SHP77 (cell line): ENCODE measurements at places on chromosomes 13 and 19.
A peak's percentile ranks its signal among the peaks of the same experiment; 100 is the strongest.

GRCh38 chr19:8158411-8159074 lies 9.2 kb upstream of the FBN3 start:
- DNase-seq = peak; percentile 84

GRCh38 chr19:15114153-15114540 lies 6.9 kb downstream of the SYDE1 start:
- DNase-seq = no peak

GRCh38 chr13:91375116-91375729 lies 23.2 kb upstream of the GPC5 start:
- DNase-seq = peak; percentile 14

GRCh38 chr19:13920940-13921747 lies 15.1 kb downstream of the CC2D1A start:
- DNase-seq = peak; percentile 22

DNA sequence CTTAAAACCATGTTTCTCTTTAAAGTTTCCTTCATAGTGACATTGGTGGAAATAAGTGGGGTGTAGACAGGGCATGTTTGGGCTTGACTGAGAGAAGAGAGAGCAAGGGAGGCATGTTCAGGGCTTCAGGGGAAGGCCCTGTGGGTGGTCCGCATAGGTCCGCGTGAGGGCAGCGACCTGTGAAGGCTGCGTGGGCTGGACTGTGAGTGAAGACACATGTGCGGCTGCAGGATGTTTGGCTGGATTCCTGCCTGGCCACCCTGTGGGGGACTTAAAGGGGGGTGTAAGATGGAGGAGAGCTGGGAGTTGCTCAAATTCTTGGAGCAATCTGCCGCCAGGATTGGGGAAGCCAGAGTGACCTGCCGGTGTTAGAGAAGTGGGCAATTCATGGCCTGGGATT lies 23.8 kb upstream of the KLF12 start:
- no peak for DNase-seq

GRCh38 chr13:23667750-23668149 lies 97.5 kb downstream of the TNFRSF19 start:
- DNase-seq = no peak

DNA sequence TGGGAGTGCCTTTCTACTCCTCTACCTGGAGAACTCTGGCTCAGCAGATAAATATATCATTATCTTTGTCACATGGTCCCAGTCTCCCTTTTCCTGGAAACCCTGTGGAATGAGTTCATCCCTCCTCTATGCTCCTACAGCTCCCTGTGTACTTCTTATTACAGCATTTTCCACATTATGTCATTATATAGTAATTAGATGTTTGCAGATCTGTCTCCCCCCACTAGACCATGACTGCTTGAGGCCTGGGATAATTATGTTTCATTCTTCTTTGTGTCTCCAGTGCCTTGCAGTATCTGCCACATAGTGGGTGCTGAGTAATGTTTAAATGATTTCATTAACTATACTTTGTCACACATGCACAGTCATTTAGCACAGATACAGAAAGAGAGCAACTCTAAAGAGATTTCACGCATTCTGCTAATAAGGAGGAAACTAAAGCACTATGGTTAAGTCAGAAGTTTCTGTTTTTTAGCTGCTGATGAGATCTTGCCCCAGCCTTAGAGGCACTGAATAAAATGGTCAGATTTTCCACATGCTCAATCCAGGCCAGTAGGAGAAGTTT lies 66.1 kb upstream of the DIAPH3 start:
- no peak for DNase-seq

DNA sequence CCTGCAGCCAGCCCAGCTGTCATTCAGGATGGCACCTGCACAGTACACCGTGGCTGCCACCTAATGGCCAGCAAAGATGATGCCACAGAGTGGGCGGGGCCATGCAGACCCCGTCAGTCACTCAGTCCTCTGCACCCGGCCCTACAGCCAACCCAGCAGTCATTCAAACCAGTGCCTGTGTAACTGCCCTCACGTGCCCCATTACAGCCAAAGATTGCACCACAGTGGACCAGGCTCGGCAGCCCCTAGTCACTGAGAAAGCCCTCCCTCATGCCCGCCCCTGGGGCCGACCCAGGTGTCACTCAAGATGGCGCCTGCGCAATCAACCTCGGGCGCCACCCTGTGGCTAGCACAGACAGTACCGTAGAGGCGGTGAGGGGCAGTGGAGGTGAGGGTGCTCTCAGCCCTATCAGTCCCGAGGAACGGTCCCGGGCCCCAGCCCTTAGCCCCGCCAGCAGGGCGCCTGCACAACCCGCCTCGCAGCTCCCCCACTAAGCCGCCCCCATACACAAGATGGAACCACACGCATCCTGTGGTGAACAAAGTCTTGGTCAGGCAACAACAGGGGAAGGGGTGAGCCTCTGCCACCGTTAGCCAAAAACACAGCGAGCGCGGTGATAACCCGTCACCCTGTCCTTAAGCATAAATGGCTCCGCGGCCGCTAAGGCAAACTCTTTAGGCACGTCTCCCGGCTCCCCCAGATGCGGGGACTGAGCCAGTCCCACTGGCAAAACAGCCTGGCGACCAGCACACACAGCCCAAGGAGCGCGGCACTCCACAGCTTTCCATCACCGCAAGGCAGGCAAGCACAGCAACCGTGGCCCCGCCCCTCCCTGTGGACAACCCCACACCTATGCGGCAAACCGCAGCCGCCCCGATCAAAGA lies 2.3 kb downstream of the PEG3 start:
- no peak for DNase-seq

GRCh38 chr19:325173-325936 lies 19.2 kb downstream of the MIER2 start:
- no peak for DNase-seq

DNA sequence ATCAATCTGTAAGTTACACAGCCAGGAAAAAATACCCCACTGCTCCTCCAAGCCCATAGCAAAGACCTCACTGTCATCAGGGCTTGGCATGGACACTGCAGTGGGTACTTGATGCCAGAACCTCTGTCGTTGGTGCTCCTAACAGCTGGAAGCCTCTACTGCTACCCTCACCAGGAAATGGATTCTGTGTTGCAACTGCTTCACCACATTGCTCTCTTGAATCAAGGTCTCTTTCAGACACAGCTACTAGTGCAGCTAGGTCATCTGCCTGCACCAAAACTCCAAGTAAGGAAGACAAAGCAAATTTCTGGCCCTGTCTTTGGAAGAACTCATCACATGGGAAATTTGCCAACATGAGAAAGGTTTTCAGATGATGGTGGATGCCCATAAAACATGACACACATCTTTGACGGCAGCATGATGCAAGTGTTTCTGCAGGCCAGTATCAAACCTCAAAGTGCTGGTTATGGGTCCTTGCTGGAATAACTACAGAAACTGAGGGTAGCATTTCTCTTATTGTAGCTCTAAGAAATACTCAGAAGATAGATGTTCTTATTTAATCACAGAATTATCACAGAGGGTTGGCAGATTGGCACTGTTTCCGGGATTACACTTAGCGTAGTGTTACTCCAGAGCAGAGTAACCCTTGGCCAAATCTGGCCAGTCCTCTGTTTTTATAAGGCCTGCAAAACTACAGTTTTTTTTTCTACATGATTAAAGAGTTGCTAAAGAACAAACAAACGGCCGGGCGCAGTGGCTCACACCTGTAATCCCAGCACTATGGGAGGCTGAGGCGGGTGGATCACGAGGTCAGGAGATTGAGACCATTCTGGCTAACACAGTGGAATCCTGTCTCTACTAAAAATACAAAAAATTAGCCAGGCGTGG lies 12.9 kb upstream of the PCCA start:
- no peak for DNase-seq

- peak; percentile 46 for DNase-seq
Observed at GRCh38 chr19:2270423-2271233, 11.3 kb downstream of the PEAK3 start.

- no peak for DNase-seq
Observed at GRCh38 chr13:112060282-112060830, 6.6 kb upstream of the SOX1 start.

DNA sequence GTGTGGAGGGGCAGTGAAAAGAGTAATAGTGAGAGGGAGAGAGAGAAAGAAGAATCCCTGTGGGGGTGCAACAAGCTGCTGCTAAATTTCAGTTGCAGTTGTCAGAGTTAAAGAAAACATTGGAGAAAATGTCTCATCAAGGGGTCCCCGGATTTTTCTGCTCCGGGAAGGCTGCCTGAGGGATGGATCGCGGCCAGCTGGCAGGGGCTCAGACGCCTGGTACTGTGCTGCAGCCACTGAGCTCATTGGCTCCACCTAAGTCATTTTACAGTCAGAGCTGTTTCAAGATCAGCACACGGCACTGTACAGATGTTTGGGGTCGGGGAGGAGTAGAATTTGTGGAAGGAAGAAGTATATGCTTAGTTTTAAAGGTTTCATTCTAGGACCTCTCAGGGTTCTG lies 106.2 kb downstream of the SHISA2 start:
- no peak for DNase-seq

DNA sequence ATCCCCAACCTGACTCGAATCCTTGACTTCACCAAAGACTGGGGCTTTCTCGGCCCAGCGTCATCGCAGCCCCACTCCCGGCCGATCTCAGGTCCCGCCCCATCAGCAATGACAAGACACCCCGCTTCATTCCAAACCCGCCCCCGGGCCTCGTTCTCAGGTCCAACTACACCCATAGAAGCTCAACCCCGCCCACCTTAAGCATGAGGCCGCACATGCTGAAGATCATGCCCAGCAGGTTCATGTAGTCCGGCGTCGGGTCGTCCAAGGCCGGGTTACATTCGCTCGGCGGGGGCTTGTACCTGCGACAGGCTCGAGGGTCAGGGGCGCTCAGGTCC lies 2.3 kb downstream of the WDR83 start:
- peak; percentile 21 for DNase-seq

DNA sequence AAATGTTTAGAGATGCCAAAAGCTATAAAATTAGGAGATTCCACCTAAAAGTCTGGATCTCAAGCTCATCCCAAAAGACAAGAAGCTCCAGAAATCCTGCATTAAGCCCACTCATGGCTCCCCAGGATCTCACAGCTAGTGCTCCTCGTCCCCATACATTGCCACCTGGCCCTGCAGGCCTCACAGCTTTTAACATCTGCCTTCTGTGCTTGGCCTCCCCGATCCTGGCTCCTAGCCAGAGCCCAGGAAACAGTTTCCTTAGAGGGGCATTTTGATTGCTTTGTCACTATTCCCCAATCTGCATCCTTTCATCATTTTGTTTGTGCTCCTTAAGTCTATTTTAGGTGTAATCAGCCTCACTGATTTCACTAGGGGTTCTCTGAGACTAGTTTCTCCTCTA lies 14.5 kb upstream of the DCT start:
- peak; percentile 86 for DNase-seq

DNA sequence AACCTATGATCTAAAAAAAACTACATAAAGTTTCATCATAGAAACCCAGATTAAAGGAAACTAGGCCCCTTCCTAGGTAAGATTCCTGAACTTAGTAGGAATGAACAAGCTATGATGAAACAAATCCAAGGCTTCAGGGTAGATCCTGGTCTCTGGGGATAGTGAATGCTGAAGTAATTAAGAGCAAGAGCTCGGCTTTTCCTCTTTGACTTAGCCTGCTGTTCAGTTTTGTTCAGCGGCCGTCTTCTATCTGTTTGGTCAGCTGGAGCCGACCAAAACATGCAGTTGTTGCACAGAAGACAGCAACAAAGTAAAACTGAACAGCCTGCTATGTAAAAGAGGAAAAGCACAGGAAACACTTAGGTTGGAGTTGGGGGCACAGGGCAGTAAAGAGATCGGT lies 44.1 kb upstream of the RFXAP start:
- DNase-seq = no peak

DNA sequence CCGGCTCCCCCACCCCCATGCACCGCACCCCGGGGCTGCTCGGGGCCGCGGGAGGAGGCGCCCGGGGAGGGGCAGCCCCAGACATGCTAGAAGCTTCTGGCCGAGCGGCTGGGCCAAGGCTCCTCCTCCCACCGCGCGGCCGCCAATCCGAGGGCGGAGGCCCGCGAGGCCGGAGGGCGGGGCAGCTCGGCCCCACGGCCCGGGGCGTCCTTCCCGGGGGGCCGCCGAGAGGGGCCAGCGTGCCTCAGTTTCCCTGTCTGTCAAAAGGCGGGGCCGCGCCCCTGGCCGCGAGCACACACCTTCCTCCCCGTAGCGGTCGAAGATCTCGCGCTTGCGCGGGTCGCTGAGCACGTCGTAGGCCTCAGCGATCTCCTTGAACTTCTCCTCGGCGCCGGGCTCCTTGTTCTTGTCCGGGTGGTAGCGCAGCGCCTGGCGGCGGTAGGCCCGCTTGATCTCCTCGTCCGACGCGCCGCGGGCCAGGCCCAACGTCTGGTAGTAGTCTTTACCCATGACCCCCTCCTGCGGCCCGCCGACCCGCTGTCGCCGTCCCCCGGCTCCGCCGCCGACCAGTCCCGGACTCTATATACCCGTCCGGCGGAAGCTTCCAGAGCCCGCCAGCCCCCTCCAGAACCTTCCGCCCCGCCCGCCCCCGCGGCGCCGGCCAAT lies at the start of gene DNAJB1:
Gene DNAJB1 (minus strand): TSS at position 558 of the 666 bp plus-strand sequence. CDS start 48 bp downstream, at position 510.
- peak; percentile 50 for DNase-seq

DNA sequence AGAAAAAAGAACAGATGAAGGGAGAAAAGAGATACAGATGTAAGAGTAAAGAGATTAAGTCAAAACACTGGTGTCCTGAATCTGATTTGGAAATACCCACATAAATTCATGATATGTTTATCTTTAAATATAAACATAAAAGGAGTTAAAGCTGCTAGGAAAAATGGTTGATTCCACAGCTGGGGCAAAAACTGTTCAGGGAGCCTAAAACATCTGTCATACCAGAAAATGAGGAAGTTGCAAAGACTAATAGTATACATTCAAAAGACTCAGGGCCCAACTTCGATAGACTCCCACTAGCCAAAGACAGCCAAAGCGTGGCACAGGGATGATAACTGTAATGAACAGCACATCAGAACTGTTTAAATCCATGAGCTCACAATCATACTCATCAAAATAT lies 62.0 kb downstream of the ABCC4 start:
- no peak for DNase-seq

- DNase-seq = no peak
Observed at GRCh38 chr13:111489301-111489700, 168.9 kb downstream of the TEX29 start.

GRCh38 chr19:14023404-14024235 lies 4.3 kb upstream of the RLN3 start:
- peak; percentile 63 for DNase-seq

- DNase-seq = no peak
Observed at GRCh38 chr19:5588441-5588840, 20.7 kb upstream of the TINCR start.
